ENCODE measurements at places on chromosomes 6 and 20.

DNA sequence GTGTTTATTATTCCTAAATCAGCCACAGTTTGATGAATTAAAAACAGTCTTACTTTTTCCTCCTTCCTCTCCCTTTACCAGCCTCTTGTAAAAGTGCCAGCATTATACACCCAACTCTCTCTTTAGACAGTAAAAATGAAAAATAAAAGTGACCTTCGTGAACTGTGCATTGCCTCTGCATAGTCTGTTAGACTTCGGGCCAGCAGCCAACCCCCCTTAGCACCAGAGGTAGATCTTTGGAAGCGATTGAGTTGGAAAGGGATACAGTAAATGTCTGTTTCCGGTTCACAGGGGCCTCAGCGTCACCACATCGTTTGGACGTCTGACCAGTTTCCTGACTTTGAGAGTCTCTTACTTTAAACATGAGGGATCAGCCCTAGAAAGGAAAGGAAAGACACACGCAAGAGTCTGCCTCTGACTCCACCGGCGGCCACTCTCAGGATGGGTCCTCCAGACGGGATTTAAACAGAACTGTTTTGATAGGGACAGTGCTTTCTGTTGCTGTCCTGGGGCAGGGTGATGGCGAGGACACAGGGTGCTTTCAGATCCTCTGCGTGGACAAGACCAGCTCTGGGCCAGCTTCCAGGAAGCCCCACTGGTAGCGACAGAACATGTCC, 206.6 kb upstream of the PREP start:
- no peak for DNase-seq

DNA sequence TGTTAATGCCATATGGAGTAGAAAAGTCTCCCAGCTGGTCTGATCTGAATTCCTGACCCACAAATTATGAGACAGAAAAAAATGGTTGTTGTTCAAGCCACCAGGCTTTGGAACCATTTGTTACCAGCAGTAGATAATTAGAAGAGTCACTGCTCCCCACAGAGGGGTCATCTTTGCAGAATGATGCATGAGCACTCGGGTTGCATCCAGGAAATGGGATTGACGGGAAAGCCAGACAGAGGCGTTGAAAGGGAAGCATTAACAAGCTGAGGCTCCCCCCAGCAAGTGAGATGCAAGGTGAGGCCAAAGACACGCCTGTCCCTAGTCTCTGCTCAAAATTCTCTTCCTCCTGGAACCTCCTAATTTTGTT, 182.5 kb downstream of the SYNDIG1 start:
- DNase-seq, result no peak

DNA sequence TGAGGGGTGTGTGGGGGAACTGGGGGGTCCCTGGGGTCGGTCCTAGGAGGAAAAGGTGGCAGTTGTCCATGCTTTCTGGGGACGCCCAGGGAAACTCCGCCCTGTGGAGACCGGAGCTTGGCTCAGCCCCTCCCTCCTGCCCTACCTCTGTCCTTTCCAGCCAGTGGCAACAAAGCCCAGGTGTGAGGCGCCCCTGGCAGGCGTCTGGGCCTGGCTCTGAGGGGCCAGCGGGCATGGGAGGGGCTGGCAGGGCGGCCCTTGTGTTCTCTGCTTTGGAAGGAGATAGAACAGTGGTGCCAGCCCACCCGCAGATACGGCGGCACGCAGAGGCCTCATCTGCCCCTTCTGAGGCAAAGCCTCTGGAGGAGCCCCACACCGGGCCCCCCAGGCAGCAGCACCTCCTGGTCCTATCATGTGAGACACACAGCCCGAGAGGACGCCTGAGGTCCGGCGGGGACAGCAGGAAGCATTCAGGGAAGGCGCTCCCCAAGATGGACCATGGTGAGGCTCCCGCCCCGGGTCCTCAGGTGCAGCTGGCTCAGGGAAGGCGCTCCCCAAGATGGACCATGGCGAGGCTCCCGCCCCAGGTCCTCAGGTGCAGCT, 47.9 kb downstream of the YTHDF1 start:
- no peak for DNase-seq

- DNase-seq, result no peak
Measured at GRCh38 chr6:144793744-144794143, 508.6 kb downstream of the UTRN start.

- peak; percentile 39 for DNase-seq
Measured at GRCh38 chr20:38764567-38765318, 16.5 kb downstream of the ACTR5 start.

GRCh38 chr6:100260584-100260983, 204.1 kb downstream of the SIM1 start:
- no peak for DNase-seq
